ENCODE measurements at places on chromosomes 16 and 17.

DNA sequence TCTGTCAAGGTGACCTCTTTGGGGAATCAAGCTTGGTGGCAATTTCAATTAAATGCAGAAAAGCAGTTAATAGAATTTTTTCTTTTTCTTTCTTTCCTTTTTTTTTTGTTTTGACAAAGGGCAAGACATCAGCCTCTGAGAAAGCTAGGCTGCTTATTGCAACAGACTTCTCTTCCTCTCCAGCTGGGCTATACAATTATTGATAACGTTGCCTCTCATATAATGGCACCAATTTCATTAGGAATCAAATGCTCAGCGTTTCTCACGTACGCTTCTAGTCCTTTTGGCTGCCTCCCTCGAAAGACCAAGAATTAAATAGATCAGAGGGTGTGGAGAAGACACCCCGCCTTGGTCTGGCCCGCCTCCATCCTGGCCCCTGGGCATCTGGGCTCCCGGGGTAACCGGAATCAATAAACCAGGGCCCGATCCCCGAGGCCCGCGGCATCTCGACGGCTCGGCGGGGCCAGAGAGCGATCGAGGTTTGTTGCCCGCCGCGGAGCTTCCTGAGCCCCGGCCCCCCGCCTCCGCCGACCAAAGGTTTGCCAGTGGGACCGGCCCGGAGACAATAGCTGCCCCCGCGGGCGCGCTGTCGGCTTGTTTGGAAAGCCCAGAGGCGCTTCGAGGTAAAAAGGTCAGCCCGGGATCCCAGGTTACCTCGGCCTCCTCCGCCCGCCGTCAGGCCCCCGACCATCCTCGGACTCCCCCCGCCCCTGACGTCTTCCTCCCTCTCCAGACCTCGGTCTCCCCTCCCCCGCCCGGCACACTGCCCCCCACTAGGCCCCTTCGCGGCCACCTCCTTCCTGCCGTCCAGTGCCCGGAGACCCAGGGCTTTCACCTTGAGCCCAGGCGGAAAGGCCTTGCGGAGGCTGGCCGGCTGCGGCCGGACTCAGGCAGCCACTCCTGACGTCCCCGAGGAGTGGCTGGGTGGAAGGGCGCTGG, 3.9 kb downstream of the HOXB1 start:
- DNase-seq: no peak

GRCh38 chr16:10941127-10941933, 938 bp downstream of the DEXI start:
- no peak for DNase-seq

GRCh38 chr17:55303701-55304145, 39.0 kb downstream of the HLF start:
- no peak for DNase-seq

- DNase-seq: no peak
Measured at GRCh38 chr17:16820161-16820877, 130.3 kb downstream of the CCDC144A start.

DNA sequence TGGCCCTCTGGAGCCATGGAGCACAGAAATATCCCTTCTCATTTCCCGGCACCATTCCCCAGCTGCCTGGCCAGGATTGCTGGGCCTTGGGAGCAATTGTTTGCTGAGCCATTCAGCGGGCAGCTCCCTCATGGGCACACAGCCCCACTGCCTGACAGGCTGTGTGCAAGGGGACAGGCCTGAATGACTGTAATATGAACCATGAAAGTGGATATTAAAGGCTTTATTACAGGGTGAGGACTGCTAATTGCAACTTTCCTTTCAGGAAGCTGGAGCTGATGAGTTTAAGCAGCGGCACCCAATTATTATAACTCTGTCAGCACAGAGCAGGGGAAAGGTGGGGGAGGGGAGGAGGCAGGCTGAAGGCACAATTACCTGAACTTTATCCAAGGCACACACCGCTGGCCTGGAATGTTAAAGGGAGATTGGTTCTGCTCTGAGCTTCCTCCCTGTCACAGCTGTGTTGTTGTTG, 159.8 kb upstream of the SDK2 start:
- no peak for DNase-seq

- no peak for DNase-seq
Measured at GRCh38 chr17:31824766-31825360, 34.2 kb downstream of the COPRS start.

DNA sequence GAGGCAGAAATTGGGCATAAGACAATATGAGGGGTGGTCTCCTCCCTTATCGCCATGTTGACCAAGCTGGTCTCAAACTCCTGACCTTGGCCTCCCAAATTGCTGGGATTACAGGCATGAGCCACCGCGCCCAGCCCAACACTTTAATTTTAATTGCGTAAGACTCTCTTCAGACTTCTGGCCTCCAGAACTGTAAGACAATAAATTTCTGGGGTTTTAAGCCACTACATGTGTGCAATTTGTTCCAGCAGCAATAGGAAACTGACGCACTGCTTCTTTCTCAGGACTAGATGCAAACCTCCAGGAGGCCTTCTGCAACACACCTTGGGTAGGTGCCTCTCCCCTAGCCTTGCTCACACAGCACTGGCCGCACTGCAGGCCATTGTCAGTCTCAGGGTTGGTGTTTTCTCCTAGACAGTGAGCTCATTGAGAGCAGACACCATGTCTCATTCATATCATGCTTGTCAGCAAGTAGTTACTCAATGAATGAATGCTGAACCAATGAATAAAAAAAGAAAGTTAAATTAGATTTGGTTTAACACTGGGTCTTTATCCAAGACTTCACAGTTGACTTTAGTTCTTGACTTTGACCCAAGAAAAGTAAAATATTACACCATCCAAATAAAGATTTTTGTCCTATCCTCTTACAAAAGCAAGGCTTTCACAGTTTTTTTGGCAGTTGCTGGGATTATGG, 5.5 kb upstream of the ACSF2 start:
- DNase-seq: no peak

DNA sequence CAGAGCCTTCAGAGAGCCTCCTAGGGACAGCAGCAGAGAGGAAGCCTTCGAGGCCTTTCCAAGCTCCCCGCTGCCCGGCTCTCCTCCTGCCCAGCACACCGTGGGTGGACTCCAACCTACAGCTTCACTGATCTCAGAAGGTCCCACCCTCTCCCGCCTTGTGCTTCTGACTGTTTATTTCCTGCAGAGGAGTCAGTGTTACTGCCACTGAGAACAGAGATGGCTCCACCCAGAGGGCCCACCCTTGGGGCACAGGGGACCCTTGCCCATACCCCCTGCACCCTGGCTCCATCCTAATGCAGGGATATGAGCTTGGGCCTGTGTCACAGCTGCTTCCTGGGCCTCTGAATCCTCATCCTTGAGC, 52.8 kb upstream of the TOB1 start:
- no peak for DNase-seq

DNA sequence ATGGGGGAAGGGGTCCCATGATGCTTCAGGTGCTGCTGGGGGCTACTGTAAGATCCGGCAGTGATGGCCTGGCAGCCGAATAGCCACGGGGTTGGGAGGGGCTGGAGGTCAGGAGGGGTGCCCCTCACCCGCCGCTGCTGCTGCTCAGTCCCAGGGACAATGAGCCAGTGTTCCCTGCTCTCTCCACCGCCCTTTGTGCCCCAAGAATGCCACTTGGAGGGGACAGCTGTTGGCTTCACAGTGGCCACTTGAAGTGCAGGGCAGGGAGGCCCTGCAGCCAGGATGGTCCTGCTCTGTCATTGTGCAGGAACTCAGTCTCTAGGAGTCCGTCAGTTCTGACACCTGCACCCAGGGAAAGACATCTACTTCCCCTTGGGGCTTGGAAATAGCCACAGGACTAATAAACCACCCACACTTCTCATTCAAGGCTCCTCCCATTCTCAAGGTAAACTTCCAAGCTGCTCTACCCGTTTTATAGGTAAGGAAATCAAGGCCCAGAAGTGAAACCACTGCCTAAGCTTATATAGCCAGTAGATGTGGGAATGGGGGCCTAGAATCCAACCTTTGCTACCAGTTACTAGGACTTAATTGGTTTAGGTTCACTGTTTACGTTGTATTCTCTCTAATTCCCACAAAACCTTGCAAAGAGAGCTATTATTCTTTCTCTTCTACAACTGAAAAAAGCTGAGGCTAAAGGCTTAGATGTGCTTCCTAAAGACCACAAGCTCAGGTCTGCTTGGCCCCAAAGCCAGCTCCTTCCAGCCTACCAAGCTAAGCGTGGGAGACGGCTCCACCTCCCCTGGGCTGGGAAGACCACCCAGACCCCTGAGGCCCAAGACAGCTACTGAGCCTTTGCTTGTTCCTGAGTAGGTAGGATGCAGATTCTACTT, 6.2 kb upstream of the CPSF4L start:
- no peak for DNase-seq

DNA sequence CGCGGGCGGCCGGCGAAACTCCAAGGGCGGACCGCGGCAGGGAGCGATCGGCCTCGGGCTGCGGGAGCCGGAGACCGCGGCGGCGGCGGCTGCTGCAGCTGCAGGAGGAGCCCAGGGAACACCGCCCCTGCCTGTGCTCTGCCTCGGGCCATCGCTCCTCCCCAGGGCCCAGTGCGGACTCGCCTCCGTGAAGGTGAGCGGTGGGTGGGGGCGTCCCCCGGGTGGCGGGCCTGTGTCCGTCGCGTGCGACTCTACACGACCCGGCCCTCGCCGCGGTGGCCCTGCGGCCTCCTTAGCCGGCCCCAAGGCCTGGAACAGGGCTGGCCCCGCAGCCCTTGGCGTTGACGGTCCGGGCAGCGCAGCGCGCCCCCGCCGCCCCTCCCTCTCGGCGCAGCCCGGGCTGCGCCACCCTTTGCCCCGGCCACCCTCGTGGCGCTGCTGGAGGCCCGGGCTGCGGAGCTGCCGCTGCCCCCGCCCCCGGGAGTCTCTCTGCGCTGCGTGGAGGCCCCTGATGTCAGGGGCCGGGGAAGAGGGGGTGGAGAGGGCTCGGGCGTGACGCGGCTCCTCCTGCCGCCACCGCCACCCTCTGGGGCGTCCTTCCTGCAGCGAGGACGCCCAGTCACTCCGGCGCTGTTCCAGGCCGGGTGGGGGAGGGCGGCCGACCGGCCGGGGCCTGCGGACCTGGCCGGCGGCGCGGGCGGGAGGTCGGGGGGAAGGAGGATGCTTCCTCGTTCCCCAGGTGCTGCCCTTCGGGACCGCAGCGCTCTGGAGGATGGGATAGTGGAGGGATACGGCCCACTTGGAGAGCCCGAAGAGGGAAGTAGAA, 485 bp downstream of the DYNLL2 start:
- peak; percentile 87 for DNase-seq

DNA sequence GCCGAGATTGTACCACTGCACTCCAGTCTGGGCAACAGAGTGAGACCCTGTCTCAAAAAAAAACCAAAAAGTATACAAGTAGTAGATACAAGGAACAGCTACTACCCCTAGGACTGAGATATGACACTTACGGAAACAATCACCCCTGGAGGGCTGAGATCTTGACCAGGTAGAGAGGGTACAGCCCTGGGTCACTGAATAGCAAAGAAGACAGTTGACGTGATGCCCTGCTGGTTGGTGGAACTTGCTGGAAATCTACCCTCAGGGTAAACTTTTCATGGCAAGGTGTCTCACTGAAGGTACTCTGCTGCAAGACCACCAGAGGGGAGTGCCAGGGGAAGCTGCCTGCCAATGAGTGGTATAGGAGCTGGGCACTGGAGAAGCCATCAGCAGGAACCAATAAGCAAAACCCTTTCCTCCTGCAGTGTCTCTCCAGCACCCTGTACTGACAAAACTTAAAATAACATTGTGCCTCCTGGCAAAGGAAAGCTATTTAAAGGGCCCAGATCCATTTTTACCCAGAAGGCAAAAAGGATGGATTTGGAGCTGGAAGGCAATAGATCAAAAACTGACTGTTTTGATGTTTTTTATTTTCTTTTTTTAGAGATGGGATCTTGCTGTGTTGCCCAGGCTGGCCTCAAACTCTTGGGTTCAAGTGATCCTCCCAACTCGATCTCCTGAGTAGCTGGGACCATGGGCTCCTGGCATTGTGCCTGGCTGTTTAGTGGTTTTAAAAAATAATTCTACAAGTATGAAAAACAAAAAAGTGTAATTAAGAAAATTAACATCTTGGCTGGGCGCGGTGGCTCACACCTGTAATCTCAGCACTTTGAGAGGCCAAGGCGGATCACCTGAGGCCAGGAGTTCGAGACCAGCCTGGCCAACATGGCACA, 11.3 kb upstream of the PDXDC1 start:
- no peak for DNase-seq

Data from vagina (tissue), 2 donors.